ENCODE measurements at places on chromosomes 12 and 14. TPM values are rescaled to one million over a fixed set of nuclear protein-coding genes. Genes with fewer than 3 reads are reported as not detected.

The DEPDC4 gene
- total RNA-seq: 1.2 TPM

The MFAP5 gene
- 9.0 TPM for total RNA-seq

The TIGAR gene
- total RNA-seq: 19.5 TPM

The PRKD1 gene
- 15.9 TPM for total RNA-seq

The ACSS3 gene
- total RNA-seq: 32.9 TPM
